NCI-H2107 (cell line): ENCODE measurements at places on chromosomes 4 and X.

DNA sequence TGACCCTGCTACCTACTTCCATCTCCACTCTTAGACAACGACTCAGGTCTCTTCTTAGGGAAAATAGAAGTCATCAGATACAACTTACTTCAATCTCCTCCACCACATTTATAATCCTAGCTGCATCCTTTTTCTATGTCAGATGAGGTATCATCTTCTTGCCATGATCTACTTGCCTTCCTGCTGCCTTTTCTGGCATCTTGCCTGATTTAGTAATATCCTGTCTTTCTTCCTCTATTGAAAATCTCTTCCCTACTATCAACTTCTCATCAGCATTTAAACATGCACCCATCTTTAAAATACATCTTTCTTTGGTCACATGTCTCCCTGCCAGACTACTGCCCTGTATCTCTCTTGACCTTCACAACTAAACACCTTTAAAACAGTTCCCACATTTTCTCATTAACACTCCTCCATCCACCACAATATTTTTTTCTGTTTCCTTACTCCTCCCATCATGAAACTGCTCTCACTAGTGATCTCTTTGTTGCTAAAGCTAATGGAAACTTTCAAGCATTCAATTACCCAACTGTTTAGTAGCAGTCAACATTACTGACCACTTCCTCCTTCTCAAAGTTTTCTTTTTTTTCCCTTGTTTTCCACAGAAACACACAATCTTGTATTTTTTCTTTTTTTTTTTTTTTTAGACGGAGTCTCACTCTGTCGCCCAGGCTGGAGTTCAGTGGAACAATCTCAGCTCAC lies 100.8 kb upstream of the CXorf66 start:
- DNase-seq: no peak

DNA sequence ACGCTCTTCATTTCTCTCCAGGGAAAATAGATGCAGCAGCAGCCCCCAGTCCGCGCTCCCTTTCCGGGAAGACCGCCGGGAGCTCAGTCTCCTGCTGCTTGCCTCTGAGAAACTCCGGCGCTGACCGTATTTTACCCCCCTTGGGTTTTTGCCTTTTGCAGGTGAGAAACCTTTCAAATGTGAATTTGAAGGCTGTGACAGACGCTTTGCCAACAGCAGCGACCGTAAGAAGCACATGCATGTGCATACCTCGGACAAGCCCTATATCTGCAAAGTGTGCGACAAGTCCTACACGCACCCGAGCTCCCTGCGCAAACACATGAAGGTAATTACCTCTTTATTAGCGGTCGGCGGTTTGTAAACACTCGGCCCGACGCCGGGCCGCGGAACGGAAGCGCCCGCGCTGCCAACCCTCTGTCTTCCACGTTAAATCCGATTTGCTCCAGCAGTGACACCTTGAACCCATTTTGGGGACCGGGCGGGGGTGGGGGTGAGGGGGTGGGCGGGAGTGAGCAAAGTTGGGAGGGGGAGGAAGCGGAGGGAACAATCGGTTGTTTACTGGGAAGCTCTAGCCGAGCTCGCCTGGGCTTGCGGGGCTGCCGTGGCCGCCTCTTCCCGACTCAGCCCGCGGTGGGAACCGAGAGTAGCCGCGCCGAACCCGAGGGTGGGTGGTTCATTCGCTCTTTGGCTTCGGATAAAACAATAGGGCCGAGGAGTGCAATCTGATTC lies 3.0 kb downstream of the ZIC3 start:
- no peak for DNase-seq

DNA sequence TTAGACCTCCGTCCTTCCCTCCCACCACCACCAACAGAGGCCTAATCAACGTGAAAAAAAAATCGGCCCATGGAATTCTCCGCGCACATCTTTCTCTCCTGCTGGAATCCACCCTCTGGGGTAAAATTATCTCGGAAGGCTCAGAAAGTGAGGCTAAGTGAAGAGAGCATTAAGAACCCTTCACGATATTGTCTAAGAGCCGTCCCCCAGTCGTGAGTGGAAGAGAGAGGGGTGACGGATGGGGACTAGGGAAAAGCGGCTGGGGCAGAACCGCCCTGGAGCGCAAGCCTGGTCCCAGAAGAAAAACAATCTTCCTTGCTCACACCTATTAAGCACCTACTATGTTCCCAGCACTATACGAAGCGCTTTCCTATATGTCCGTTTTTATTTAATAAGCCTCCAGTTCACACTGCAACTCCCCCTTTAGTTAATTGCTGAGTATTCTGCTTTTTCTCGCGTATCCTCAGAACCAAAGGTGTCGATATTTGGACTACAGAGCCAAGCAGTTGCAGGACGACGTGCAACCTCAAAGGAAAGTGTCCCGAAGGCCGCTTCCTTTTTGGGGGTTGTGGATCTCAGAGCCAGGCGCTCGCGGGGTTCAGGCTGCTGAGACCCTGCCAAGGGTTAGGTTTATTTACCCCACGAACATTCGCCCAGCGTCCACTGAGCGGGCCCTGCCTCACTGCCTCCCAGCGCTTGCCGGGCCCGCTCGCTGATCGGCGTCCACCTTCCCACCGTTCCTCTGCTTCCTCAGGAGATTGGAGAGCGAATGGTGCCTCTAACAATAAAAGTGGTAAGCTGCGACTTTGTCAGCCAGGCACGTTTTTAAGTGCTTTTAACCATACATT lies 889 bp downstream of the MGARP start:
- DNase-seq: no peak

DNA sequence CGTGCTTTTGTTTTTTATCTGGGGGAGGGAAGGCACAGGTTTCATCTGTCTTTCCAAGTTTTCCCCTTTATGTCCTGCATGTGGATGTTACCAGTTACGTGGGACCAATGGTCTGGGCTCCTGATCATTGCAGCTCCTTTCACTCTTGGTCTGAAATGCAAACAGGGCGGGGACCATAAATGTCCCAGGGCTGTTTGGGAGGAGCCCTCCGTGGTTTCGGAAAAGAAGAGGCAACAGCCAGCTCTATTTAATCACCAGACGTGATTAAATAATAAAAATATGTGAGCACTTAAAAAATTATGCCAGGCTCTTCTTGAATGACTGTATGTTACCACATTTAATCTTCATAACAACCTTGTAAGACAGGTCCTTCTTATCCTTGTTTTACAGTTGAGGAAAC lies 30.8 kb upstream of the C1GALT1C1 start:
- no peak for DNase-seq

GRCh38 chr4:169246957-169247396 lies 23.8 kb downstream of the SH3RF1 start:
- DNase-seq: no peak

- DNase-seq: no peak
Observed at GRCh38 chrX:16993791-16994318, 47.4 kb downstream of the REPS2 start.

DNA sequence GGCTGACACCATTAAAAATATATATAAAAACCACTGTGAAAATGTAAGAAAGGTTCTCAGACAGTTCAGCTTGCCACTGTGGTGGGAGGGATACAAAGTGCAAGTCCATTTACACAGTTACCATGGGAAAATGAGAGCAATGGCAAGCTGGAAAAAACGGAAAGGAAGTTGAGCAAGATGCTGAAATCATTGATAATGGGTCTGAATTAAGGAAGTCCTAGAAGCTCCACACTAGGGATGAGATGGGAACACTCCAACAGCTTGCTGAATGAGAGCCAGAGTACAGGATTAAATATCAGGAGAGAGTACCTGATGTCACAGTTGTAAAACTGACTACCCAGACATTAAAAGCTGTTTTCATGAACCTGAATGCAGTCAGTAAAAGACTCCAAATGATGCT lies 218.6 kb downstream of the PRDM5 start:
- no peak for DNase-seq

DNA sequence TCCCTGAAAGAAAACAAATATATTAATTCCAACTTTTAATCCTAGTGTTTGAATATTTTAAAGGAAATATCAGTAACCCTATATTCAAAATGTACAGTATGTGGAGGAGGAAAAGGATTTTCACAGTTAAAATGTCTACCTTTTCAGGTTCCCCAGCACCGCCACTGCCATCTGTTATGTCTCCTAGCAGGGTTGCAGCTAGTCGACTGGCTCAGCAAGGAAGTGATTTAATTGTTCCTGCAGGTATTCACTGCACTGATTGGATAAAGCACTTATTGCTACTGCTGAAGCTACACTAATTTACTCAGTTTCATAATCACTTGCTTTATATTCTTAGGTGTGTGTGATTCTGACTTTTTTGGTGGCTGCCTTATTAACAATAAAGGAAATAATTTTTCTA lies 65.5 kb upstream of the FHDC1 start:
- DNase-seq: no peak

DNA sequence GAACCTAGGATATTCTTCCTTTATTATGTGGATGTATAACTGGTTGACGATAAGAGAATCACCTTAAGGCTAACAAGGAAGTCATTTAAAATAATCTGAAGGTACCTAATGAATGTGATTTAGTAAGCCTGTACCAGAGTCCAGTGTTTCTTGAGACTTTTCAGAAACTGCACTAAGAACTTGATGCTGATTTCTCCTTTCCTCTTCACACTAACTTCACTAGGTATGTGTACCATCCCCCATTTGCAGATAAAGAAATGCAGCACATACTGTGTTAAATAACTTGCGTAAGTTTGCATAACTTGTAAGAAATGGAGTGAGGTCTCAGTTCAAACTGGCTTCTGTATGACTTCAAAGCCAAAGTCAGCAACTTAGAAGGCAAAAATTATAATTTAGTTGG lies 63.3 kb downstream of the ELOVL6 start:
- no peak for DNase-seq

- DNase-seq: no peak
Observed at GRCh38 chrX:118562582-118563164, 67.1 kb downstream of the DOCK11 start.

DNA sequence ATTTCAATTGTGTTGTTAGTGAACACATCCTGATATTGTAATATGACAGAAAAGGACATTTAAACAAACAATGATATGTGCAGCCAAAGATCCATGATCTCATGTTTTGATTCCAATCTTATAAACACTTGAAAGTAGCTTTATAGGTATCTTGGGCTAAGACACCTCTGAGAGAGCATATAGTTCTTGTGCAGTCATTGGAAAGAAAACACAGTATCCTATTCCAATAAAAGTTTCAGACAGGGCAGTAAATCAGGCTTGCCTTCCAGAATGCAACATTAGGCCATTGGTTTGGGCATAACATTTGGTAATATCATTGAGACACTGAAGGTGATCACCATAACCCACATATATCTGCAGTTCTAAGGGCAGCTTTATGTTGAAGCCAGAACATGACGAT lies 188.3 kb upstream of the HCCS start:
- no peak for DNase-seq

DNA sequence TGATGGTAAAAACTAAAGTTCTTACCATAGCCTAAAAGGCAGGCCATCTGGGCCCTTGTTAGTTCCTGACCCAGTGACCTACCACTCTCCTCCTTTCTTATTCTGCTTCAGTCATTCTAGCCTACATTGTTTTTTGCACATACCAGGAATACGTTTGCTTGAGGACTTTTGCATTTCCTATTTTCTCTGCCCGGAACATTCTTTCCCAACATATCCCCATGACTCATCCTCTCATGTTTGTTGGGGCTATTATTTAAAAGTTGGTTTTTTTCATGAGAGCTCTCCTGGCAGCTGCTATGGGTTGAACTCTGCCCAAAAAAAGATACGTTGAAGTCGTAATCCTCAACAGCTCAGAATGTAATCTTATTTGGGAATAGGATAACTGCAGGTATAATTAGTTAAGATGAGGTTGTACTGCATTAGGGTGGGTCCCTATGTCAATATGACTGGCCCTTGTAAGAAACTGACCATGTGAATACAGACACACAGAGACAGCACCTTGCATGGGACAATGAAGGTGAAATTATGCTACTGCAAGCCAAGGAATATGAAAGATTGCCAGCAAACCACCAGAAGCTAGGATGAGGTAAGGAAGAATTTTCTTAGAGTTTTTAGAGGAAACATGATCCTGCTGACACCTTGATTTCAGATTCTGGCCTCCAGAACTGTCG lies 138.3 kb upstream of the PDHA2 start:
- DNase-seq: no peak

DNA sequence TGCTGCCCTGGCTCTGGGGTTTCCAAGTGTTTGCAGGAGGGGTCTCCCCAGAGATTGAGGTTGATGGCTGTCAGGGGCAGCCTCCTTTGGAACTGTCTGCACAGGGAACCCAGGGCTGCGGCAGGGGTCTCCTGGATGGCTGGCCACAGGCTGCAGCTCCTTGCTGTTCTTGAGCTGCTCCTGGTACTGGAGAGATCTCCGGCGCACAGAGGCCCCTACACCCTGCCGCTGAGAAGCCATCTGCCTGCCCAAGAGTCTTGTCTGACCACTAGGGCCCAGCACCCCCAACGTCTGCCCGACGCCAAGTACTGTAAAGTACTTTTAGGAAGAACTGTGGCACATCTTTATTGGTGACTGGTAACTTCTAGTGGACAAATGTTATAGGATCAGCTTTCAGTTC lies 13.5 kb downstream of the STIM2 start:
- DNase-seq: no peak

DNA sequence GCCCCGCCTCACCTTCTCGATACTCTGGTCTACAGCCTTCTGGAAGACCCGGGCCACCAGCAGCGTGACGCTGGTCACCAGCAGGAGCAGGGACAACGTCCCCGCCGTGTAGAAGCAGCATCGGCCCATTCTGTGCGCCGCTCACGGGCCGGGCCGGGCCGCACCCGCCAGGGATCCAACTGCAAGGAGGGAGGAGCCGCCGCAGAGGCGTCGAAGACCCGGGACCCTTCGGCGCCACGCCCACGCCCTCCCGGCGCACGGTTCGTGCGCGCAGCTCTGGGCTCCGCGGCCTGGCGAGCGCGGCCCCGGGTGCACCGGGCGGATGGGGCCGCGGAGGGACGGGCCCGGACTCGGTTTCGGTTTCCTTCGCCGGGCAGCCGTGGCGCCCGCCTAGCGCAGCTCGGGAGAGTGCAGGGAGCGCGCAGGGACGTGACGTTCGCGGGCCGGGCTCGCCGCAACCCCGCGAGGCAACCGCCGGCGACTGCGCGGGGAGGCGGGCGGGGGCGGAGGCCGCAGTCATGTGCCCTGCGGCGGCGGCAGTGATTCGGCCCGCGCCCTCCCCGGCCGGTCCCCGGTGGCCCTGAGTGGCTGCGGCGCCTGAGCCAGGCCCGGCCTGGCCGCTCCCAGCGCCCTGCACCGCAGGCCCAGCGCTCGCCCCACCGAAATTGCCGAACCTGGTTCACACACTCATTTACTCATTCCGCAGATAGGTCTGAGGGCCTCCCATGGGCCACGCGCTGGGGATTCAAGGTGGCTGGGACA lies at the start of gene SCARB2:
TSS of gene SCARB2 (minus strand) at position 410 of the 762 bp plus-strand sequence. CDS start at position 129, 281 bp downstream.
- peak; percentile 37 for DNase-seq

DNA sequence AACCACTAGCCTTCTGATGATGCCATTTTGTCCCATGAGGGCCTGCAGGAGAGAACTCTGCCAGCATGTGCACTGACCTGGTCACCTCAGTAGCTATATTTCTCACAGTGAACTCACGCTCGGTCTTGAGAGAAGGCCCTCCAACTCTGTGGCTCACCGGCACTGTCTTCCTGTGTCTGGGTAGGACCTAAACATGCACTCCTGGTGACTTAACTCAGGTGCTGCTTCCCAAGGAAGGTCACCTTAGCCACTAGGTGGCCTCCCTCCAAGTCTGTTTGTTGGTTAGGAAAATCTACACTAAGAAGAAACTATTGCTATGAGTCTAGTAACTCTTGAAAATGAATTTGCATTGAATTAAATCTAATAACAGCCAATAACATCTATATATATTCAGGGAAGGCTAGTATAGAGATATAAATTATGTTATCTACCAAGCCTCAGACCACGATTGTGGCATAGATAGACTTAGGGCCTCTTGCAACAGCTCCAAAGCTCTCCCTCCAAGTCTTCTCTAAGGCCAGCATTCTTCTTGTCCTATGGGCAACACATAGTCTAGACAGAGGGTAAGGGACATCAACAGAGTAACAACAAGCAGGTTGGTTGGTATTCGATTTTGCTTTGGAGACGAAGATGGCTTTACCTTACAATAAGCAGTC lies 24.7 kb downstream of the TLR10 start:
- no peak for DNase-seq
